ENCODE measurements at places on chromosomes 5 and 9. TPM values are rescaled to one million over a fixed set of nuclear protein-coding genes. Genes with fewer than 3 reads are reported as not detected.

Gene LRRC26
- polyA plus RNA-seq: 2.6 TPM

Gene ANGPTL2
- 28.6 TPM for polyA plus RNA-seq

Gene HEMGN
- polyA plus RNA-seq: not detected

Gene NR5A1
- polyA plus RNA-seq: 0.13 TPM

Gene PAEP
- 1.8 TPM for polyA plus RNA-seq

Gene C1QTNF2
- 1.5 TPM for polyA plus RNA-seq

Gene LMAN2
- polyA plus RNA-seq: 381 TPM

Gene AIF1L
- 6.3 TPM for polyA plus RNA-seq

Gene TRIP13
- 9.2 TPM for polyA plus RNA-seq

Gene HTR4
- polyA plus RNA-seq: 0.29 TPM

Gene PCDHGA8
- 0.28 TPM for polyA plus RNA-seq

Gene FOXD4L3
- not detected for polyA plus RNA-seq

Gene PCDHB6
- not detected for polyA plus RNA-seq

Gene WHRN
- polyA plus RNA-seq: 6.6 TPM

Gene CCDC187
- polyA plus RNA-seq: 0.75 TPM

Gene SPRY4
- 4.3 TPM for polyA plus RNA-seq

Gene NAIF1
- 8.0 TPM for polyA plus RNA-seq

Gene POLR3G
- polyA plus RNA-seq: 1.0 TPM

Gene MCTP1
- polyA plus RNA-seq: 1.3 TPM

Gene FBN2
- 41.0 TPM for polyA plus RNA-seq

Gene FIBCD1
- polyA plus RNA-seq: not detected

Gene FOXD4
- 0.24 TPM for polyA plus RNA-seq

Gene ZNF608
- 12.4 TPM for polyA plus RNA-seq

Gene STKLD1
- 1.6 TPM for polyA plus RNA-seq

Gene HTR1A
- polyA plus RNA-seq: not detected

Gene SQSTM1
- 727 TPM for polyA plus RNA-seq

Gene MAMDC4
- 12.7 TPM for polyA plus RNA-seq

Data from hepatocyte (in vitro differentiated cells).